ENCODE measurements at places on chromosomes 3 and 15. TPM values are rescaled to one million over a fixed set of nuclear protein-coding genes. Genes with fewer than 3 reads are reported as not detected.

- DNase-seq, result no peak
These were observed 251.5 kb downstream of the CLSTN2 start for GRCh38 chr3:140186421-140186920.

DNA sequence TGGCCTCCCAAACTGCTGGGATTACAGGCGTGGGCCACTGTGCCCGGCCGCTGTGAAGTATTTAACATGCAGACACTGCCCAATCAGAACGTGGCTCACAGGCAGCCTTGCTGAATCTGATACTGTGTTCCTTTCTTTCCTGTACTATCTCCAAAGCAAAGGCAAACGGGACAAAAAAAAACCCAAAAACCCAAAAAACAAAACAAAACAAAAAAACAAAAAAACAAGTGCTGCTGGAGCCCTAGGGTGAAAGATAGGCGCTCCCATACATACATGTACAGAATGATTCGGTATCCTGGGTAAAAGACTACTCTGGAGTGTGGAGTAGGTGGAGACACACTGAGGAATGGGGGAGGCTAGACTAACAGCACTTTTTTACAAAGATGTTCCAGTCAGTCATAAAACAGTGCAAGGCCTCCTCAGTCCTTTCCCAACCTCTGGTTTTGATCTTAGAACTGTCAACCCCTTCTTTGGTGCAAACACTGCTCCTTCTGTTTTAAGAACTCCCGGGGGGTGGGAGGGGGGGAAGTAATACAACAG, 7.7 kb upstream of the MAP1A start:
- DNase-seq, result no peak

FOXP1 gene
- total RNA-seq, result 35.3 TPM

GRCh38 chr15:40115670-40116093, 7.0 kb upstream of the BMF start:
- peak; percentile 27 for DNase-seq

All from PC-3 (cell line).